ENCODE measurements at places on chromosomes 12 and 14.

GRCh38 chr12:81187686-81188085, 109.8 kb downstream of the ACSS3 start:
- DNase-seq: no peak

DNA sequence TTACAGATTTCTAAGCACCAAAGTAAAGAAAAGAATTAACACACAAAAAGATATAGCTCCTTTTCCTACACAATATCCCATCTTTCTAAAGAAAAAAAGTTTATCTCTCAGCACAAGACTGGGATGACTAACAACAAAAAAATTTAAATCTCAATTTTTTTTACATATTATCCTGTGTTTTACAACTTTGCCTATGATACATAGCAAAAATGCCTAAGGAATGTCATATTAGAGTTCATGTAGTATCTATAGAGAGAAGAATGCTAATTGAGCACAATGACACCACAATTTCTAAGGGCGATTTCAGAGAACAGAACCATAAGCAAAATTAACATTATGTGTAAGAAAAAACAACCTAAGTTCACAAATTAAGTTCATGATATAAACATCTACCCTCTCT, 16.3 kb downstream of the C2CD5 start:
- DNase-seq: no peak

GRCh38 chr14:50846226-50846880, 15.4 kb upstream of the NIN start:
- no peak for DNase-seq

DNA sequence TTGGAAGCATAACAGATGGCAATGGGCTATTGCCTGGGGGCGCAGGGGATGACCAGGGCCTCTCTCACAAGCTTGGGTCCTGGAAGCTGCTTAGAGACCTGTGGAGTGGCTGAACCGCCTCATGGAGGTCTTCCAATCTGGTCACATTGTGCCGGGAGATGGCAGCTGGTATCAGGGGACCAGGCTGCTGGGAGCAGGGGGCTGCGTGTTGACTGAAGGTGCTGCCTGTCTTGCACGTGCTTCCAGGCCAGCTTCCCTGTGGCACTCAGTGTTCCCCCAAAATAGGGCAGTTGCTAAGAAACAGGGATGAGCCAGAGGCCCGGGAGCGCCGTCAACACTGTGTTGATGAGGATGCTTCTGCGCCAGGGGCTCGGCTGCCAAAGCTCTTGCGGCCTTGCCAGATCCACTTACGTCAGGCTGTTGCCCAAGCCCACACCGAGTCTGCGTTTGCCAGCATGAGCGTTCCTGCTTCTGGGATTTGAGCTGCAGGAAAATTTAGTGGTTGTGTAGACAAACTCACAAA, 39.8 kb downstream of the ELK3 start:
- peak; percentile 92 for DNase-seq

- no peak for DNase-seq
Observed at GRCh38 chr14:61749264-61749663, 13.0 kb upstream of the SNAPC1 start.

- DNase-seq: no peak
Observed at GRCh38 chr12:111339321-111339938, 29.5 kb downstream of the PHETA1 start.
